Naive thymus-derived CD8-positive, alpha-beta T cell (primary cell): ENCODE measurements at places on chromosomes 5 and 9.

GRCh38 chr9:131618785-131619184 is 73.5 kb downstream of the PRRT1B start:
- no peak for DNase-seq

GRCh38 chr5:55601204-55601618 is 66.4 kb upstream of the PLPP1 start:
- no peak for DNase-seq

DNA sequence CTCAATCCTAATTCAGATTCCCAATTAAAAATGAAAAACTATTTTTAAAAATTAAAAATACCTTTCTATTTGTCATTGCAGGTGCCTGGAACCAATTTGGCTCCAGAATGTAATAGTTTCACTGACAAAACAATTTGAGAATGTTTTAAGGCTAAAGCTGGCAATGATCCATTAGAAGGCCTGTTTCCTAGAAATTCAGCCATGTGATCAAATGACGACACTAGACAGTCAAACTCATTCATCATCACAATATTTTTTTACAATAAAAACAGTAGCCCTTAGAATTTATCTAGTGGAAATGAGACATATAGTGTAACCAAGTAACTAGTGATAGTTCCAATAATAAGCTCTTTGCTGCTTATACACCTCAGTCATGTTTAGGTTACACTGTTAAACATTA is 75.4 kb upstream of the MAP3K1 start:
- DNase-seq: no peak

GRCh38 chr5:116848954-116849581 is 274.4 kb upstream of the SEMA6A start:
- DNase-seq: no peak

DNA sequence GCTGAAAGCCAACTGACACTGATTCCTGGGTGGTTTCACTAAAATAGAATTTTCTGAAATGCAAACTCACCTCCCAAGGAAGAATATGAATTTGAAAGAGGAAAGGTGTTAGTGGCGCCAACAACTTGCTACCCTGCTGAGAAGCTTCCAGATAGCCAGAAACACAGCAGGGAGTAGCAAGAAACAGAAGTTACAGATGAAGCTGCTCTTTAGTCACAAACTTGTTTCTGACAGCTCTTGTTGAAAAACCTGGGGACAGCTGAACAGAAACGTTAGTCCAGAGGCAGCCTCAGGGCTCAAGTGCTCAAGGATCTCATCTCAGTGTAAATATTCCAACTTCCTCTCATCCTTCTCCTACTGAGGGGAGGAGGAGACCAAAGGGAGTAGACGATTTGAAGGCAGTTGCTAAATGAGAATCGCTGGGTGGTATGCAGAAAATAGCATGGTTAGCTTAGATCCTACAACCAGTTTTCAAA is 184.1 kb downstream of the PDE4D start:
- no peak for DNase-seq

- no peak for DNase-seq
These were observed 47.4 kb upstream of the AFAP1L1 start for GRCh38 chr5:149224282-149224681.

GRCh38 chr5:180352116-180353047 is 754 bp downstream of the GFPT2 start:
- no peak for DNase-seq

DNA sequence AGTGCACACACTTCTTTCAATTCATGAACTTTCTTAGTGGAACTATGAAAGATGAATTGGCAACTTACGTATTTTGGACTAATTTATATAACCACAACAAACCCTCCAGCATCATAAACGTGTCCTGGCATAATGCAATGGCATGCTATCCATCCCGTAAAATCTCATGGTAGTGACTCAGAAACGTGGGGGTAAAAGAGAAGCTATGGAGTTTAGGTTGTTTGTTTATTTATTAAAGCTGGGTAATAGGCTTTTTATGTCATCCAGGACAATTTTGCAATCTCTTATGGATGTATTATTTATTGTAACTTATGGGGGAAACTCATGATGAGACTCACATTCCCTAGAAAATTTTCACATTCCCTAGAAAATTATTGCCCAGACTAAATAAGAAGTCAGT is 106.3 kb downstream of the GDA start:
- no peak for DNase-seq

DNA sequence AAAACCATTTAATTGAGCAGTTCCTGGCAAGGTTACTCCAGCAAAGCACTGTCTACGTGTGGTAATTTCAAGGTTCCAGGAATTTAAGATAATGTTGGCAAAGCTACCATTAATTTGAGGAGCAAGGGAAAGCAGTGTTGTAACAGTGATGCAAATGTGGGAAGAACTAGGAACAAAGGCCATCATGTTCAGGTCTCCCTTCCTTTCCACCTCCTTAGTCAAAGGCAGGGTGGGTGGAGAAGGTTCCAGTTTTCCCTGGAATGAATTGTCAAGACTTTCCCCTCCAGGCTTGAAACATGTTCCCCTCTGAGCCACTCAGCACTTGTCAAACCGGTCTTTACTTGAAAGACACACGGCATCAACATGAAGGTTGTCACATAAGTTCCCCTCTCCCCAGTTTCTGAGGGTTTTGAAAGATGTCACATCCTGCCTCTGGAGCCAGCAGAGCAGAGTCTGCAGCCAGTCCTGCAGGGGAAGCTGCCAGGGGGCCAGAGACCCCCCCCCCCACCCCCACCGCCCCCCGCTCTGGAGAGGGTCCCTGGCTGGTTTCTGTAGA is 226.0 kb downstream of the GAS1 start:
- no peak for DNase-seq

DNA sequence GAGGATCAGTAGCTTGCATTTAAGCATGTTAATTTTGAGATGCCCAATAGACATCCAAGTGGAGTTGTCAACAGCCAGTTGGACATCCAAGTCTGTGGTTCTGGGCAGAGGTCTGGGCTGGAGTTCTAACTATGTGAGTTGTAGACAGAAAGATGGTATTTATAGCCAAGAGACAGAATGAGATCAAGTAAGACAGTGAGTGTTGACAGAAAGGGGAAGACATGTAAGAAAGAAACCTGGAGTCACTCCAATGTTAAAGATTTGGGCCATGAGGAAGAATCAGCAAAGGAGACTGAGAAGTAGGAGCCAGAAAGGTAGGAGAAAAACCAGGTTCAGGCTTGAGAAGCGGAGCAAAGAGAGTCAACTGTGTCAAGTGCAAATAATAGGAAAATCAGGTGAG is 95.5 kb upstream of the PUM3 start:
- no peak for DNase-seq

DNA sequence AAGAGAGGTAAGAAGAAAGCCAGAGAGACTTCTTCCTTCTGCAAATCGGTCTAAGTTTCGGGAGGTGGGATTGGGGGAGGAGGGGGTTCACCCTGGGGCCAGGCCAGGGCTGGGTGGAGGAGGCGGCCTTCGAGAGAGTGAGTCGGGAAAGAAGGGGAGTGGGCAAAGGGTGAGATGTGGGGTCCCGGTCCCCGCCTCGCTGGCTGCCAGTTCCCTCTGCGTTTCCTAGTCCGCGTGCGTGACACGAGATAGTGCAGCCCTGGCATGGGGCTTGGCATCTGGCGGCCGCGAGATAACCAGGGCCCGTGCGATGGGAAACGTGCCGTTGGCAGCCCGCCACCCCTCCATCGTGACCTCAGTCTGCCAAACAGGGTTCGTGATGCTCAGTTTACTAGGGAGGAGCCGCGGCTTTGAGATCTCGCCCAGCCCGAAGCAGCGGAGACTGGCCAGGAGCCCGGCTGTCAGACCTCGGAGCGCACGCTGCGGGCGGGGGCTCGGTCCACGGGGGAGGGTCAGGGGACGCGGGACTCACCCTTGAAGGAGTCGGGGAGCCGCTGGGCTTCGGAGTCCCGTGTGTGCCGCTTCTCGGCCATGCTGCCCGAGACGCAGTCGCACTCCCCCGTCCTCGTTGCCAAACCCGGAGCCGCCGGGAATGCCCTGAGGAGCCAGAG is at the start of gene STOM:
STOM (minus strand) TSS at position 656 of the 671 bp plus-strand sequence; CDS start at position 593, 63 bp downstream.
- DNase-seq: peak; percentile 61

GRCh38 chr5:35009019-35009418 is 38.7 kb downstream of the AGXT2 start:
- DNase-seq: no peak

GRCh38 chr9:69818750-69819345 is 1.8 kb upstream of the CFAP95 start:
- DNase-seq: no peak

DNA sequence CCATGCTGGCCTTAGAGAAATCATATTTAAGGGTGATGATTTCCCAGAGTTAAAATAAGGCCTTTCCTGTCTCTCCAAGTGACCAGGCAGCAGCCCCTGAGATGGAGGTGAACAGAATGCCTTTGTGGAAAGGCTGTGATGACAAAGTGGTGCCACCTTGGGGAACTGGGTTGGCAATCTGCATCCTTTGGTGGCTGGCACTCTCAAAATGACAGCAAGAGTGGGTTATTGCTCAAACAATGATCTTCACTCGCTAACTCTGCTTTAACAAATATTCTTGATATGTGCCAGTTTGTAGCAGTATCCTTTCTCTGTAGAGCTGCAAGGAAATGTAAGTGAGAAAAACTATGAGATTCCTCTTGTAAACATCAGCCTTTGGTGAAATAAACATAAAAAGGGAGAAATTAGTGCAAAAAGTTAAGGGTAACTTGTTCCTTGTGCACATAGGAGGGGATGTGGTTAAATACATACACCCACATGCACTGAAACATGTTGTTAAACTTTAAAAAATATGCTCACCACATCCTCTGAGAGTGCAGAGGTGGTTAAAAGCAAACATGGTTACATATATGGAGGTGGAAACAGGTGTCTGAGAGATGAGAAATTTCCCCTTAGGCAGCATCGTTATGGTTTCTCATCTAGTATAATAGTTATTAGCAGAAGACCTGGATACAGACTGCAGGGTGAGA is 373.4 kb upstream of the CTNND2 start:
- no peak for DNase-seq

- no peak for DNase-seq
These were observed 4.4 kb upstream of the SLC27A4 start for GRCh38 chr9:128335914-128336313.

GRCh38 chr5:109756543-109757185 is 66.9 kb downstream of the MAN2A1 start:
- no peak for DNase-seq

- DNase-seq: peak; percentile 61
These were observed 22.2 kb downstream of the BHMT start for GRCh38 chr5:79133657-79134451.

- no peak for DNase-seq
These were observed 65.7 kb upstream of the EIF4EBP3 start for GRCh38 chr5:140481758-140482157.

DNA sequence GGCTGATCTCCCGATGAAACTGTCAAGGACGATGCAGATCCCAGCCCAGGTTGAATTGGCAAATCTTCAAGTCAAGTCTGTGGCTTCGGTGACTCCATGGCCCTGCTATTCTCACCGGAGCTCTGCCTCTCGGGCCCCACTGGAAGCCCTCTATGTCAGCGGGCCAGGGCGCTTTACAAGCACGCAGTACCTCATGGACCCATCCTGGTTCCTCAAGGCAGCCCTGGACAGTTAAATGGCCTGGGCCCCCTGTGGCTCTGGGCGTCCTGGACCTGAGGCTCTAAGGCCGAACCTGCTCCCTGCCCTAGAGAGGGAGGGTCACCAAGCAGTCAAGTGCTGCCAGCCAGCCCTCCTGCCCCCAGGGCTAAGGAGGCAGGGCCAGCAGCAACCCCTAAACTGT is 45.3 kb downstream of the STC2 start:
- DNase-seq: no peak

DNA sequence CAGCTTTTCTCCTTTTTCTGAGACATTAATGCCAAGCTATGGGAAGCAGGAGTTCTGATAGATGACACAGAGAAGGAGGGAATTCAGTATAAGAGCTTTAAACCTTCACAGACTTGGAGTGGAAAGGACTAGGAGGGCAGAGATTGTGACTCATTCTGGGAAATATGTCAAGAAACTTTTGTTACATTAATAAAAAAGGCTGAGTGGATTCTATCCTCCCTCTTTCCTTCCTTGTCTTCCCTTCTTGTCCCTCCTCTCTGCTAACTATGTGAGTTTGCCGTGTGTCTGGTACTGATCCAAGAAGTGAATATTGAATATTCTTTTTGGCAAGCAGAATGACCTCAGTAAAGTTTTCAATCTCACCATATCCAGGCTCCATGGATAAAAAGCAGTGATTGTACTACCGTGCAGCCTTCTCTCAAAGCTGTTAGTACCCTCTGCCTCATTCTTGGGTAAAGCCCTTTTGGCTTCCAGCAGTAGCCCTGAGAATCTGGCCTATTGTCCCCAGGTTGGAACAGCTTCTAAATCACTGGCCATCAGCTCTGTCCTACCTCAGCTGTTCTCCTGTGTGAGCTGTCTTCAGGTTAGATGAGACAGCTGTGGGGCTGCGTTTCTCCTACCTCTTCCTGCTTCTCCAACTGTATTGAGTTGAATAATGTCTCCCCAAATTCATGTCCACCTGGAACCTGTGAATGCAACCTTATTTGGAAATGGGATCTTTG is 73.9 kb downstream of the ATG10 start:
- DNase-seq: no peak

DNA sequence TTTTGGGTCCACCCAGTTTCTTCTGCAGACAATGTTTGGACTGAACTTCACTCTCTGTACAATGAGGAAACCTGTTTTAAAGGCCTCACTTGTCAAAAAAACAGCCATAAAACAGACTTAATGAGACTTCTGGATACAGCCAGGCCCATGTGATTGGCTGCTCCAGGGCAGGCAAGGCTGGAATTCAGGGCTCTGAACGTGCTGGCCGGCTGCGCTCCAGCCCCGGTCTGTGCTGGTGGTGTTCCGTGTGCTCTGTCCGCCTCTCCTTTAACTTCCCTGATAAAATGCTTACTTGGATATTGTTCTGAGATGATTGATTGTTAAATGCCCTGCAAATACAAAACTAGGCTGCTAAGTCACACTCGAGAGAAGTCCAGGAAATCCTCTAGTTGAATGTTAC is 131.2 kb upstream of the KLF4 start:
- no peak for DNase-seq

- no peak for DNase-seq
These were observed 683 bp downstream of the OSMR start for GRCh38 chr5:38846379-38847011.

GRCh38 chr9:101792475-101792874 is 54.0 kb upstream of the GRIN3A start:
- DNase-seq: no peak

- no peak for DNase-seq
These were observed 22.1 kb downstream of the AK3 start for GRCh38 chr9:4718911-4719310.

DNA sequence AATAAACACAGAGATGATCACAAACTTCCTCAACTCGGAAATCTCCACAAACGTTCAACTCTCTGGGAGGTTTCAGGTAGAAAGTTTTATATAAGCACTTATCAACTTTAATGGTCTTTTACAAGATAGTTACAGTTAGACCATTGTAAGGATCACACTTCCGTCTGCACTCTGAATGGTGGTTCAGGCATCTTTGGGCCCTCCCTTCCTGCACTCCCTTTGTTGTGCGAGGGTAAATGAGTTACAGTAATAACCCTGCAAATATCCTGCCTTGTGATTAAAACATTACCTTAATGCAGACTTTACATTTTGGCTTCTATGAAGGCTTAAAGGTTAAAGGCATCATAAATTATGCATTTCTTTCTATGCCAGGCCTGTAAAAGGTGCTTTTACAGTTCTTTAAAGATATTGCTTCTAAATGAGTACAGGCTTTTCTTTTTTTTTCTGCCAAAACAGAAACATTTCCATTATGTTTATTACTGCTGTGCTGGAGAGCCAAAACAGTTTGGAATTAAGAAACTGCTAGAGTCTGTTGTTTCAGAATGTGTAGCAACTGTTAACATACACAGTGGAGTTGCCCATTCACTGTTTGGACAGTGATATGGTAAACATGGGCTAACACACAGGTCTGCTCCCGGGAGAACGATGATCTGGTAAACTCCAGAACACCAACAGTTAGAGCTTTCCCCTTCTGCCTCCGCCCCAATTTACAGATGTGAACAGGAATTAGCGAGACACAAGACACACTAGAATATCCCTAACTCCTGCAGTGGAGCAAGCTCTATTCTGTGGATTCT is 1.1 kb downstream of the PRUNE2 start:
- no peak for DNase-seq
